Stromal cell of bone marrow (primary cell): ENCODE measurements at places on chromosomes 7 and 10.

- peak; percentile 27 for DNase-seq
Measured at GRCh38 chr7:75048435-75049379, 24.9 kb downstream of the RCC1L start.

DNA sequence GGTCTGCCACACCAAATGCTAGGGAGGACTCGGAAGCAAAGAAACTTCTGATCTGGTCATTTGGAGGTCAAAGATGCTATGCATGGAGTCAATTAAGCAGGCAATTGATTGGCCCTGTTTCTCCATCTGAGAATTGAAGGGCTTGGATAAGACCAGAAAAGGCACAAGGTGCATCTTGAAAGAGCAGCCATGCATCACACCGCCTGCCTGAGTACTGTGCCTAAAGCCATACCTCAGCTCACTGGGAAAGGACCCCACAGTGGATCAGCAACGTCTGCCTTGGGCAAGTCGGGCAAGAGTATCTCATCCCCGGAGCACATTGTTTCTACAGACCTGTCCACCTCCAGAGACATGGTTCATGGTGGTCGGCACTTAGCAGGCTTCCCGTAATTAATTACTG, 42.4 kb downstream of the DLG5 start:
- DNase-seq = no peak

DNA sequence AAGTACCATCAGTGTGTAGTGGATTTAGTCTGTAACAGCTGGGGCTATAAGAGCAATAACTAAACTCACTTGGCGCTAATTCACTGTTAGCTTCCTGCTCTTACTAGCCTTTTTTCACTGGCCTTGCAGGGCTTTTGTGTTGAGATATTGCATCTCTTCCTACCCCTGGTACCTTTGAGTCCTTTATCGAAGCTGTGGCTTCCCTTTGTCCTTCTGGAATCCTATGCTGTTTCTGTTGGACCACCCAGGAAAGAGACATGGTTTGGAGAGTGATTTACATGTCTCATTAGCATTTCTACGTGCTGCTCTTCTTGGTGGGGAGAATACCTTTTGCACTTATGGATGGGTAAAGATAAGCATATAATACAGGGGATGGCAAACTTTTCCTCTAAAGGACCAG, 103.8 kb downstream of the MLLT10 start:
- no peak for DNase-seq

- DNase-seq = peak; percentile 97
Measured at GRCh38 chr10:132536877-132537683, 507 bp upstream of the INPP5A start.

DNA sequence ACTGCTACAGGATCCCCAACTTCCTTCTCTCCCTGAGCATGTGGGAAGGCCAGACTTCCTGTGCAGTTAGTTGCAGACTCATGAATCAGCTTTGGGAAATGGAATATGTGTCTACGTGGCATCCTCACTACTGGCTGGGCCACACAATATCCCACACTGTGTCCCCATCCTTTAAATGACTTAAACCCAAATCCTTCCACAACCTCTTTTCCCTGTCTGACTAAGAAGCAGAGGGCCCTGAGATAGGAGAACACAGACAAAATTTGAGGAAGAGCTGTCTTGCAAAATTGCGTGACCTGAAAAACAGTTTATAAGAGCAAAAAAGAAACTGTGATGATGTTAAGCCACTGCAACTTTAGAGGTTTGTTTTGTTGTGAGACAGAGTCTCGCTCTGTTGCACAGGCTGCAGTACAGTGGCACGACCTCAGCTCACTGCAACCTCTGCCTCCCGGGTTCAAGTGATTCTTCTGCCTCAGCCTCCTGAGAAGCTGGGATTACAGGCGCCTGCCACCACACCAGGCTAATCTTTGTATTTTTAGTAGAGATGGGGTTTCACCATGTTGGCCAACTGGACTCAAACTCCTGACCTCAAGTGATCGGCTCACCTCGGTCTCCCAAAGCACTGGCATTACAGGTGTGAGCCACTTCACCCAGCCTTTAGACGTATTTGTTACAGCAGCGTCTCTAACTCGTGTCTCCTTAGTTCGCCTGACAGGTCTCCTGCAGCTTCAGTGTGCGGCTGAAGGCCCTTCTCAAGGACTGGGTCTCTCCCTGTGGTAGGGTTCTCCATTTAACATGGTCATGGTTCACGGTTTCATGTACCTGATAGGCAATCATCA, 46.9 kb upstream of the SFMBT2 start:
- no peak for DNase-seq

DNA sequence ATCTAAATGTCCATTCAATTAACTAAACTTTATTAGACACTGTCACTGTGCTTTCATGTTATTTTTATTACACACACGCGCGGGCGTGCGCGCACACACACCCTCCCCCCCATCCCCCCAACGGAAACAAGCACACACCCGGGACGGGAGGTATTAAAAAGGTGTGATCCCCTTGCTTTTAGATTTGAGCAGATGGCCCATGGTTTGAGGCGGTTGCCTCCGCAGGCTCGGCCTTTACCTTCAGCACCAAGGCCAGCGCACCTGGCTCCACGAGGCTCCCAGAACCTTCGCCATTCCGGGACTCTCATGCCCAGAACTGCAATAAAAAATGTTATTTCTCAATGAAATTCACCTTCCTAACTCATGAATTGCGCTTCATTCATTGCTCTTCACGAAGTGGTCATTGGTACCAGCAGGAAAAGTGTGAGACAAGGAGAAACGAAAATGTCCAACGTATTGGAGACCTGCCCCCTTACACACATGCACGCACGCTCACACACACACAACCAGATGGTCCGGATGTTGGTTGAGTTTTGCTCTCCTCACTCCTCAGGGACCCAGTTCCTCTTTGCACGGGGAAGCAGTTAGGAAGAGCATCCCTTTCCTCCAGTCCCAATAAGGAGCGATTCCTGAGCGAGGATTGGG, 20.8 kb upstream of the PTF1A start:
- no peak for DNase-seq

GRCh38 chr10:6047847-6048246, 14.3 kb downstream of the IL2RA start:
- no peak for DNase-seq

- no peak for DNase-seq
Measured at GRCh38 chr10:96789571-96790108, 42.5 kb upstream of the LCOR start.
